ENCODE measurements at places on chromosomes 1 and 21.

DNA sequence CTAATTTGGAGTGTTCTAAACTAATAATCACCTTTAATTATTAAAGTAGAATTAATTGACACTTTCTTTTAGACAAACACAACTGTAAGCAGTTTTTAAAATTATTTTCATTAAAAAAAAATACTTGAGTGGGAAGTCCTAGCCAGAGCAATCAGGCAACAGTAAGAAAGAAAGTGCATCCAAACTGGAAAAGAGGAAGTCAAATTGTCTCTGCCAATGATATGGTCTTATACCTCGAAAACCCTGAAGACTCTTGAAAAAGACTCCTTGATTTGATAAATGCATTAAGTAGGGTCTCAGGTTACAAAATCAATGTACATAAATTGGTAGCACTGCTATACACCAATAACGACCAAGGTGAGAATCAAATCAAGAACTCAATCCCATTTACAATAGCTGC is 83.0 kb upstream of the GADD45A start:
- DNase-seq: no peak

DNA sequence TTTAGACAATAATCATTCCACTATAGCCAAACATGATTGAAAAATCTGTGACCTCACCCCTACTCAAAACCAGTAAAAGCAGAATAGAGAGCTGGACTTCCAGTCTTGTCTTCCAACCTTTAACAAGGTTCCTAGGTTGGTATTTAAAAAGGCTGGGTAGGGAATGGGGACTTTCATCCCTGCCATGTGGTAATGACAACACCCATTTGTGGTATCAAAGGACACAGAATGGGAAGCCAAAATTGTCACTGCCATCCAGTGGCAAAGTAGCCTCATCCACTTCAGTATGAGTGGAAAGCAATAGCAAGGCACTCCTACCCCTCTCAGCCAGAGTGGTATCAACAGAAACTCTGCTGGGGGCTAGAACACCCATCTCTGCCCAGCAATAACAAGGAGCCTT is 33.9 kb downstream of the UCHL5 start:
- no peak for DNase-seq

- no peak for DNase-seq
Observed at GRCh38 chr1:2393471-2393877, 1.8 kb downstream of the RER1 start.

DNA sequence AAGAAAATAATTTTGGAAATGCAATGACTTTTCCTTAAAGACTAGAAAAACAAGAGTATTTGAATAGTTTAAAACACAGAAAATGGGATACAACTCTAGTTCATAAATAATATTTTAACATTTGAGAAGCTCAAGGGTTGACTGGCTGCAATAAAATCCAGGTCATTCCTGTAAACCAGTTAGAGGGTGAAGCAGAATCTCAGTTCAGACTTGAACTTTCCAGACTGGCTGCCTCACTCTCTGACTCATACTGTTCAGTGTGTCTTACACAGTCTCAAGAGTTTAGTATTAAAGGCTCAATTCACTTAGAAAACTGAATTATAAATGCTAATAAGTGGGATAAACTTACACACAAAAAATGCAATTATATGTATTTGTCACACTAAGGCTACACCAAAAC is 89.9 kb downstream of the RAVER2 start:
- DNase-seq: no peak

GRCh38 chr1:30413111-30413440 is 310.3 kb downstream of the MATN1 start:
- DNase-seq: no peak

DNA sequence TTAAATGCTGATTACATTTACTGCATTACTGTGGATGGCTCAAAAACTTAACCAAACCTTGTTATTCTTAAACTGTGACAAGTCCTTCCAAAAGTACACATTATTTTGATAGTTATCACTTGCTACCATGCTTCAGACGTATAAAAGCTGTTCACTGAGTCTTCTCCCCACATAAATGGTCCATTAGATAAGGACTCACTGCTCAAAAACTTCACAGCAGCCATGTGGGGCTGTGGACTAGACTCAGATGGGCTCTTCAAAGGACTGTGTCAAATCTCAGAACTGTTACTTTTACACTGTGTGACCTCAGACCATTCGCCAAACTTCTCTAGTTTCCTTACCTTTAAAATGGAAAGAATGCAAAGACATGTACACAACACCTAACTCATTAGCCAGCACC is 11.6 kb downstream of the SCAF4 start:
- DNase-seq: no peak

GRCh38 chr1:17643861-17644703 is 104.6 kb downstream of the ARHGEF10L start:
- DNase-seq: peak; percentile 25

DNA sequence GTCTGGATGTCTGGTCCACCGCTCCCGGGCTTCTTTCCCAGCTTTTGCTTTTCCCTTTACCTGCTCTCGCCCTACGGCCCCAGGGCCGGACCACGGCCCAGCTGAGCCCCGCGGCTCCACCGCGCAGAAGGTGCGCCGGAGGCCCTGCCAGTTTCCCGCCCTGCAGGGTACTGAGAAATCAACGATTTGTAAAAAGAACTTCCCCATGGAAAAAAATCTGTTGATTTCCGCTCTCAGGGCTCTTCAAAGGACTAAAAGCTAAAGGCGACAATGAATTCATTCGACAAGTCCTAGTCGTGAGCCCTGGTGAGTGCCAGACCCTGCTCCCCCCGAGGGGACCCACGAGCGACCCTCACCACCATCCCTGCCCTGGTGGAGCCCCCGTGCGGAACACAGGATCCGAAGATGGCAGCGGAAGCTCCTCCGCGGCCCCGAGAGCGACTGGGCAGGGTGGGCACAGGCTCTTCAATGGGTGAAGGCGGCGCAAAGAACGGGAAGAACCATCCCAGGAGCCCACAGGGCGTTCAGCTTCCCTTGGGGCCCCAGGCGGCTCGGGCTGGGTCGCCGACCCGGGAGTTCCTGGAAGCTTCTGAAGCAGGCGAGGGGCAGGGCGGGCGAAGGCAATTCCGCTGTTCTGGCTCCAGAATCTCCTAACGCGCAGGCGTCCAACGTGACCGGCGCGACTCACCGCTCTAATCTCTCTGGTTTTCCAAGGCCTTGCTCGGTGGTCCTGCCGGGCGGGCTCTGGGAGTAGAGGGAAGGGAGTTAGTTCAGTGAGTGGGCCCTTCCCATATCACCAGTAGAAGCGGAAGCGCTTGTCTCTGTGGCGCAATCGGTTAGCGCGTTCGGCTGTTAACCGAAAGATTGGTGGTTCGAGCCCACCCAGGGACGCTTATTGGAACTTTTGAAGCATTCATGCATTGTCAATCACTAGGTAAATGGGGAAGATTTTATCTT is 6.6 kb upstream of the RNU1-2 start:
- DNase-seq: no peak

DNA sequence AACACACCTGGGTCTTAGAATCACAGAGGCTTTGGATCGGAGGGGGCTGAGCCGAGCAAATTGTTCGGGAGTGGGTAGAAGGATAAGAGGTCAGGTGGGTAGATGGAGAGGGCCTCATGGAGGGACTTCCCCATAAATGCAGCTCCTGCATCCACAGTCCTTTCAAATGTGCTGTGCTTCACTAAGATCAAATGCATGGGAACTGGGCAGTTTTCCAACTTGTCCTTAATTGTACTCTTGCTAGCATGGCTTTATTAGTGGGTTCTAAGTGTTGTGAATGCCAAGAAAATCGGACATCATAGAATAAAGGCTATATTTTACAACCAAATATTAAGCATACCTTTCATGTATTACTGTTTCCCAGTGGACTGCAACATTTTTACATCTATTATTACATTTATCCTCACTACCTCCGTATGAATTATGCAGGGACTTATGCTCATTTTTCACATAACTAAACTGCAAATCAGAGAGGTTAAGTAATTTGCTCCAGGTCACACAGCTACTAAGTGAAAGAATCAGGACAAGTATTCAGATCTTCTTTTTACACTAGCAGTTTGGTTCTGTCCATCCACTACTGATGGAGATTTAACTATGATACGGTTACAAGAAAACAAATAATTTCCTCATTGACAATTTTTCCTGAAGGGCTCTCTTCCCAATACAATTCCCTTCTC is 174.5 kb upstream of the RUNX1 start:
- DNase-seq: no peak

DNA sequence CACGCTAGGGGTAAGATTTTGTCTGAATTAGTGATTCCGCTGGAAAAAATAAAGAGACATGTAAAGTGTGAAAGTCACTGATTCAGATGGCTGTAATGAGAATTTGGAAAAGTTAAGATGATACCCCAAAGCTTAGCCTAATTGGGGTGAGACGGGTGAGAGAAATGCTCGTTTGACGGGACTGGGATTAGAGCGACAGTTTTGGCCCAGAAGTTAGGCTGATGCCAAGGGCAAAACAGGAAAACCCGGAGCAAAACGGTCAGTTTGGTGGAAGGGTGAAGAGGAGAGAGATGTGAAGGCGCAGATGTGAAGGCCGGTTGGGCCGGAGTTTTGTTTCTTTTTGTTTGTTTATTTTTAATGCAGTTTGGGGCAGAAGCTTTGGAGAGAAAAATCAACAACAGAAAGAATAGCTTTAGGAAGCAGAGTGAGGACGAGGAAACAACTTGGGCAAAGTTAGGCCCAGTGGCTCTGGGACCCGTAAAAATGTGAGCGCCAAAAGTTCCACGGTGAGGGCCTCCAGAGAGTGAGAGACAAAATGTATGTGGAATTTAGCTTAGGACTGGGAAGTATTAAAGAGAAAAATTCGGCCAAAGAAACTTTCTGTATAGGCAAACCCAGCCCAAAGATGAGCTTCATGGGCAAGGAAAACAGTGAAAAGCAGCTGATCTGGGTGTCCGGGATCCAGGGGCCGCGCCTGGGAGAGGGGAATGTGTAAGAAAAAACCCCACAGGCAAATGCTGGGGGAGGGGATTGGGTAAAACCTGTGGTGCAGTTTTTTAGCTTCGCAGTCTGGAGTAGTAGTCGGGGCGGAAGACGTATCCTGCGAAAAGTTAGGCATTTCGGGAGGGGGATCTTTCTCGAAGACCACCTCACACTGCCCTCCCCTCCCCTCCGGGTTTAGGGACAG is 1.2 kb downstream of the DMRTA2 start:
- DNase-seq: no peak

DNA sequence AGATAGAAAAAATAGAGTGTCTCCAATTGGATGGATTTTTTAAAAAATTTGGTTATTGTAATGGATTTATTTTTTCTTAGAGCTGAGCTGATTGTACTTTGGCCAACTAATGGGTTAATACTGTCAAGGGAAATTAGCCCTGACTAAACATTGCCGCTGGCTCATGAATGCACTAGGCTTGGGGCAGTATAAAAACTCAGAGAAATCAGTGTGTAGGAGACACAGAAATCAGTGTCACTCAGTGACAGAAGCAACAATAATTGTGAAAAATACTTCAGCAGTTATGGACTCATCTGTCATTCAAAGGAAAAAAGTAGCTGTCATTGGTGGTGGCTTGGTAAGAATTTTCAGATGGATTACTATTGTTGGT is at the start of gene KMO:
Gene KMO (plus strand): TSS at position 217 of the 370 bp plus-strand sequence. CDS start 67 bp downstream, at position 284.
- no peak for DNase-seq

GRCh38 chr21:42623694-42624093 is 29.7 kb upstream of the PDE9A start:
- no peak for DNase-seq

- DNase-seq: no peak
Observed at GRCh38 chr1:40753142-40753882, 30.3 kb upstream of the KCNQ4 start.

DNA sequence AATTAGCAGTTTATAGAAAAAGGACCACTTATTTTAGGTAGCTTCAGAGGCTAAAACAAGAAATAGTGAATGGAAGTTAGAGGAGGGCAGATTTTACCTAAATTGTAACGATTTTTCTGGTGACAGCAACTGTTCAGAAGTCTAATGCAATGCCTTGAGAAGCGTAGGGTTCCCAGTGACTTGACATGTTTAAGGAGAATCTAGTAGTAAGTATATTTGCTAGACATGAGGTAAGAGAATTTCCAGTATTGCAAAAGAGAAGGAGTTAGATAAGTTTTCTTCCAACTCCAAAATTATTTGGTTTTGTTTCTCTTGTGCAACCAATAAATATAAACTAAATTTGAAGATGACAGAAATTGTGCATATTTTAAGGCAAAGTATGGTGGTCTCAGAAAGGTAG is 140.0 kb downstream of the SMYD3 start:
- DNase-seq: no peak

DNA sequence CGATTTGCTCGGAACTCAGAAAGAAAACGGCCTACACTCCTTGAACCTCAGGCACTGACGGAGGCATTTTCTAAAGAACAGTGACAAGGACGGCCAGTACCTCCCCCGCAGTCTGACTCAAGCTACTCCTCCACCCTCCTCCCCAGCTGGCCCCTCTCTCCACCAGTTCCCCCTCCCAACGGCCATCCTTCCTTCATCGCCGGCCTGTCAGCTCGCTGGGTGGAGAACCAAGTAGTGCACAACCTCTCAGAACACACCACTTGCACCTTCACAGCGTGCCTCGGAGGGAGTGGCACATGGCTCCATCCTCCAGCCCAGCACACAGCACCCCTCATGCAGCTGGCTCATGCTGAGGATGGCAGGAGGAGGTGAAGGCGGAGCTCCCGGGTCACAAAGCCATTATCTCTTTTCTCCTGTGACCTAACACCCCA is 58.8 kb downstream of the TOR1AIP2 start:
- DNase-seq: no peak

DNA sequence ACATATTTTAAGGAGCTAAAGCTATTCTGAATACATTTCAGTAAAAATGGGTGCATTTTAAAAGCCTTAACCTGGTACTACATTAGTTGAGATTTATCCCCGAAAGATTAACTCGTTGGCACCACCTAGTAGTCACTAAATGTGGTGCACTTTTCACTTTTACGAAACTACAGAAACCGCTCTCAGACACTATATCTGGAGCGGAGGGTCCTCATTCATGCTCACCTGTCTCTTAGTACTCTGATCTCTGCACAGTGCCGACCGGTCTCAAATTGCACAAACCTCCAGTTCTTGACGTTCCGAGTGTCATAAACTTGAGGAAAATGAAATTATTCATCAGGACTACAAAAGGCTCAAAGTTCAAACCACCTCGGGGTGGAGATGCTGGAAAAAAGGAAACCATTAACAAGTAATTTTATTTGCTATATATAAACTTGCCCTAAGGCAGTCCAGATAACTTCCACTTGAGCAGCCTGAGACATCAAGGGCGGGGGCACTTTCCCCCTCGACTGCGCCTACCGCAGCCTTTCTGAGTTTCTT is 722 bp downstream of the LZIC start:
- DNase-seq: peak; percentile 61

DNA sequence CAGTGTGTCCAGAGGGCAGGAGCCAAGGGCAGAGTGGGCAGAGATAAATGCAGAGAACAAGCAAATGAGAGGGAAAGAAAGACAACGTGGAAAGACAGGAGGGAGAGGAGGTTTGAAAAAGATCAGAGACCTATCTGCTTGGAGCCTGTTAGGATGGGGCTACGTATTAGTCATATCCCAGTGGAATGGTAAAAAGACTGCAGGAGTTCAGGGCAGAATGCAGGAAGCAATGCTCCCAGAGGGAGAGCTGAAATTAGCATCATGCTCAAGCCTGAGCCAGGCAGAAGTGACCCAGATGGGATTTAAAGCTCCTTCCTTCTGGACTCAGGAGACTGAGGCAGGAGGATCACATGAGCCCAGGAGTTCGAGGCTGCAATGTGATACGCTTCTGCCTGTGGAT is 261.3 kb upstream of the CHRM3 start:
- no peak for DNase-seq
